ENCODE measurements at places on chromosomes 16 and 17. TPM values are rescaled to one million over a fixed set of nuclear protein-coding genes. Genes with fewer than 3 reads are reported as not detected.

The MT1G gene
- total RNA-seq: not detected

- no peak for DNase-seq
Measured at GRCh38 chr16:66227766-66228530, 138.5 kb upstream of the CDH5 start.

DNA sequence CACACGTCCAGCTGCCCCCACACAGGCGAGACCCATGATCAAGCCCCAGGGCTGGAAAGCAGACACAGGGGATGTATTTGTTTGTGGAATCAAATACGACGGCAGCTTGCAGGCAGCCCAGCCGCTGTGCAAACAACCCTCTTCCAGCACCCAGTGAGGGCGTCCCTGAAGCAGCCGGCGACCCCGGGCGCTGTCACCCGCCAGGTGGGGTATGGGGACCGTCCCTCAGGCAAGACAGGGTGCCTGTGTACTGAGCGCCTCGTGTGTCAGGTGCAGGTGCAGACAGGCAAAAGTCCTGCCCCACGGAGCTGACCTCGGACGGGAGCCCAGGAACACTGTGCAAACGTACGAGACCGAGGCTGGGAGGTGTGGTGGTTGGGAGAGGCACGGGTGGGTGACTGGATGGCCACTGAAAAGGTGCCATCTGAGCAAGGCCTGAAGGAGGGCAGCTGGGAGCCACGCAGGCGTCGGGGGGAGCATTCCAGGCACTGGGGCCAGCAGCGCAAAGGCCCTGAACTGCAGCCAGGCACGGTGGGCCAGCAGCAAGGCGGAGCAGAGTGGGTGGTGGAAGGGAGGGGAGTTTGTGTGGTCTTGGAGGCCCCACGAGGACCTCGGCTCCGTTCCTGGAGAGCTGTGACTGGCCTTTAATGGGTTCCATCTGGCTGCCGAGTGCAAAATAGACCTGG is 48.5 kb downstream of the CBFA2T3 start:
- no peak for DNase-seq

DNA sequence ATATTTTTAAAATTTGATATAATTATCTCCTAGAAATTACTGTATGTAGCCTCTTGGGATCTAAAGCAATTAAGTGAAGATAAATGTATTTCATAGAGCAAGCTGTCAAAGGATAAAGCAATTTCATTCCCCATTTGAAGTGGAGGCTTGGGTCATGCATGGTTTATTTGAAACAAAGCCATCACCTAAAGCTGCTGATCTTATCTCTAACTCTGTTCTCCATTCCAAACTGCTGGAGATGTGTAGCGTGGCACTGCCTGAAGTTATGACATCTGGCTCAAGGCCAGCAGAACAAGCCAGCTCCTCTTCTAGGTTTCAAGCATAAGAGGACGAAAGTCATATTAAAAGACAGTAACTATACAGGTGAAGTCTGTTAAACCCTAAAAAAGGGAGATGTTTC is 83.9 kb downstream of the HIC1 start:
- DNase-seq: no peak

- DNase-seq: no peak
Measured at GRCh38 chr16:89054261-89054661, 39.4 kb upstream of the ACSF3 start.

- DNase-seq: no peak
Measured at GRCh38 chr17:44097110-44097958, 26.1 kb downstream of the HDAC5 start.

The CMTM1 gene
- total RNA-seq: 2.9 TPM

The CD300E gene
- total RNA-seq: not detected

GRCh38 chr16:81385031-81385756 is 59.4 kb upstream of the CMIP start:
- DNase-seq: peak; percentile 85

The SEPTIN12 gene
- total RNA-seq: not detected

DNA sequence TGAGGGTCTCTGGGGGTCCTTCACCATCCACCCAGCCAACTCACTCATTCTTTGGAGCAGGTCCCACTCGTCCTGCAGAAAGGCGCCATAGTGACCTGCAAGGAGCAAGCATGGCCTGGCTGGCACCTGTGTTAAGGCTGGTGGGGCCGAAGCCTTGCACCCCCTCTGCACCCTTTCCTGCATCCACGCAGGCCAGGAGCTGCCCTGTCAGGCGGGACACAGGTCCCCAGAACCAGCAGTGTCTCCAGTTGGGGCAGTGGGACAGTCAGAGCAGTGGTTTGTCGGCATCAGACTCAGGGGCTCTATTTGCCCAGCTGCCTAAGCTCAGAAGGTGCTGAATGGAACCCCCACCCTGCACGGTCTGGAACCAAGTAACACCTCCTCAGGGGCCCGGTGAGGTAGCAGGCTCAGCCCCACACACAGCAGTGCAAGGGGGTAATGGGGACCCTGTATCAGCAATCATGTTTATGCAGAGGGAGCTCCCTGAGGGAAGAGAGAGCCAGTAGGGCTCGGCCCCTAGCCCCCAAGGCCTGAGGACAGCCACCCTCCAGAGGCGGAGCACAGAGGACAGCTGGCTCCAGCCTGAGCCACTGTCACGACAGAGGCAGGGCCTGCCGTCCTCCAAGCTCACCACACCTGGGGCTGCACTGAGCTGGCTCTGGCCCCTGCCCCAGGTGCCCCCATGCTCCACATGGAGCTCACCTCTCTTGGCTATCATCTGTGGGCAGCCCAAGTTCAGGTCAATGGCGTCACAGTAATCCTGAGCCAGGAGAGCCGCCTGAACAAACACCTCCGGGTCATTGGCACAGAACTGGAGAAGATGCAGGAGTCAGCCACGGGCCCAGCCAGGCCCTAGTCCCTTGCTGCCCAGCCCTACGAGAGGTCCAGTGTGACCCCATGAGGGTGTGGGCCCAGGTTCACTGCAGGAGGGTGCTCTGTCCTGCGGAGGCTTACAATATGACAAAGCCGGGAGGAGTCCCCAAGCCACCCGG is 1.9 kb downstream of the DUS1L start:
- no peak for DNase-seq

DNA sequence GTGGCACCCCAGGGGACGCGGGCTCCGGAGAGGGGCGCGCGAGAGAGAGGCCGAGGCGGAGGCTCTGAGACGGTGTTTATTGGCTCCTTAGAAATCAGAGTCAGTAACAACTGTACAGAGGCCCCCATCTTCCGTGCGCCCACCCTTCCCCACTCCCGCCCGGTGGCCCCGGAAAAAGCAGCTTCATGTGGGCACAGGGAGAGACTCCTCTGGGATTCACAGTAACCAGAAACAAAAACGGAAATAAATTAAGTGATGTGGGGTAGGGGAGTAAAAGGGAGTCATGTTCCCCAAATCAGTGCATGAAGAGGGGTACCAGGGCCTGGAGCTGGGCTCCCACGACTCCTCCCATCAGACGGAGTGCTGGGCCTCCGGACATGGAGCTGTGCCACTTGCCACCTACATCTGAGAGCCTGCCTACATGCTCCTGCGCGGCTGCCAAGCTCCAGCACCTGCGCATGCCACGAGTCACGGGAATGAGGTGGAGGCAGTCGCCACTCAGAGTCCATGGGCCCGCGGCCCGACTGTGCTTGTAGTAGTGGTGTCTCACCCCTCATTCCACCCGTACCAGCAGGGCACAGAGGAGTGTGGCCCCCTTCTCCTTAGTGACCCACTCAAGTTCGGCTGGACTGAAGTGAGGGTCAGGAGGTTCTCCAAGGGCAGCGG is 543 bp upstream of the GPS2 start:
- DNase-seq: no peak

The PIK3R5 gene
- not detected for total RNA-seq

- DNase-seq: peak; percentile 80
Measured at GRCh38 chr17:17416007-17416399, 60.8 kb upstream of the MED9 start.

The KRT16 gene
- 0.63 TPM for total RNA-seq

GRCh38 chr17:56598466-56598865 is 5.0 kb downstream of the NOG start:
- DNase-seq: no peak

- no peak for DNase-seq
Measured at GRCh38 chr16:10077861-10078260, 104.4 kb downstream of the GRIN2A start.

DNA sequence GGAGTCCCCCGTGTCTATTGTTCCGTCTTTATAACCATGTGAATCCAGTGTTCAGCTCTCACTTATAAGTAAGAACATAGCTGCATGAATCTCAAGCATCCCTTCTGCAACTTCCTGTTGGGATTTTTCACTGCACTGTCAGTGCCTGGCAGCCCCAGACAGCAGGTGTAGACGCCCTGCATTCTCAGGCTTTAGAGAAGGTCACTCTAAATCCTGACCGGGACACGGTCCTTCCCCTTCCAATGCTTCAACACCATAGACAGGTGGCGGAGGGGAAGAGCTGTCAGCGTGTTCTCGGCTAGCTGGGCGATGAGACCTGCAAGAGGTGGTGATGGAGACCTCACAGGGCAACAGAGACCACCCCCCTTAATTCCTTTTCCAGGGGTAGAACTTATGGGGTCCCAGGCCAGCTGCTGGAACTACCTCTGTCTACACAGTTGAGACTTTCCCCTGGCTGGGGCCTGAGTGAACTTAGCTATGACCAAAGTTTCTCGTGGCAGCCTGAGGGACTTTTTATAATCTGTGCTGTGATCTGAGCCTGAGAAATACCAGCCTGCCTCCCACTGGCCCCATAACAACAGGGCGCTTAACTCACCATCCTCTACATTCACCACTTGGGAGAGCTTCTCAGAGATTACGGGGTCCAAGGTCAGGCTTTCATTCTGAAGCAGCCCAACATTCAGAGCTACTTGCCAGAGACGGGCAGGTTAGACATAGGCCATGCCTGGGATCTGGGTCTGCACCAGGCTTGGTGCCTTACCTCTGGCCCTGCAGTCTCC is 143.2 kb upstream of the TNRC6C start:
- no peak for DNase-seq

DNA sequence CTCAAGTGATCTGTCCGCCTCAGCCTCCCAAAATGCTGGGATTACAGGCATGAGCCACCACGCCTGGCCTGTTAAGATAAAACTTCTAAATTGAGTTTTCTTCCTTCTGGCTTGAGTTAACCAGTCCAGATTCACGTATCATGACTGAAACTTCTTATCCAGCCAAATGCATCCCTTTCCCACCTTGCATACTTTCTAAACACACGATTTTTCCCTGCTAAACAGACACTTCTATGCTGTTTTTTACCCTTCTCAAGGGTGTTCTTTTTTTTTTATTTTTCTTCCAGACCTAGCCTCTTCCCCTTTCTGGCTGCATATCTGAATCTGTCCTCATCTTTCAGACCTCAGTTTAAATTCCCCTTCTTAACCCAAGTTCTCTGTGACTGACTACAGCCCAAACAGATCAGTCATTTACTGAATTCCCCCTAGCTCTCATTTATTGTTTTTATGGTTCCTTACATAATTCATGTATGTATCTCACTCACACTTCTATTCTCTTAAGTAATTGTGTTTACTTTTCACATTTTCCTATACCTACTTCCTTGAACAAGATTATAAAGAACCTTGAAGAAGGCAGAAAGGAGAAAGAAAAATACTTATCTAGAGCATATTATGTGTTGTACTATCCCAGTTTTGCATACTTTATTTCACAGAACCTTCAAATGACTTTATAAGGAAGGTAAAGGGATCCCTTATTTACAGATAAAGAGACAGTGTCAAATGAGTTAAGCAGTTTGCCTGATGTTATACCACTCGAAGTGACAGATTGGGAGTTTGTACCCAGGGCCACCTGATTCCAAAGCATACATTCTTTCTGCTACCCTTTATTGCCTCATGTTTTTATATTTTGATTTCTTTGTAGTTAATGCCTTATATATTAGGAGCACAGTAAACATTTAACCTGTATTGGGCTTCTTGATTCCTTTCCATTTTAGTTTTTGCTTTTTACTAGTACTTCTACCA is 5.2 kb downstream of the EVI2B start:
- DNase-seq: no peak

The NEURL4 gene
- 14.4 TPM for total RNA-seq

DNA sequence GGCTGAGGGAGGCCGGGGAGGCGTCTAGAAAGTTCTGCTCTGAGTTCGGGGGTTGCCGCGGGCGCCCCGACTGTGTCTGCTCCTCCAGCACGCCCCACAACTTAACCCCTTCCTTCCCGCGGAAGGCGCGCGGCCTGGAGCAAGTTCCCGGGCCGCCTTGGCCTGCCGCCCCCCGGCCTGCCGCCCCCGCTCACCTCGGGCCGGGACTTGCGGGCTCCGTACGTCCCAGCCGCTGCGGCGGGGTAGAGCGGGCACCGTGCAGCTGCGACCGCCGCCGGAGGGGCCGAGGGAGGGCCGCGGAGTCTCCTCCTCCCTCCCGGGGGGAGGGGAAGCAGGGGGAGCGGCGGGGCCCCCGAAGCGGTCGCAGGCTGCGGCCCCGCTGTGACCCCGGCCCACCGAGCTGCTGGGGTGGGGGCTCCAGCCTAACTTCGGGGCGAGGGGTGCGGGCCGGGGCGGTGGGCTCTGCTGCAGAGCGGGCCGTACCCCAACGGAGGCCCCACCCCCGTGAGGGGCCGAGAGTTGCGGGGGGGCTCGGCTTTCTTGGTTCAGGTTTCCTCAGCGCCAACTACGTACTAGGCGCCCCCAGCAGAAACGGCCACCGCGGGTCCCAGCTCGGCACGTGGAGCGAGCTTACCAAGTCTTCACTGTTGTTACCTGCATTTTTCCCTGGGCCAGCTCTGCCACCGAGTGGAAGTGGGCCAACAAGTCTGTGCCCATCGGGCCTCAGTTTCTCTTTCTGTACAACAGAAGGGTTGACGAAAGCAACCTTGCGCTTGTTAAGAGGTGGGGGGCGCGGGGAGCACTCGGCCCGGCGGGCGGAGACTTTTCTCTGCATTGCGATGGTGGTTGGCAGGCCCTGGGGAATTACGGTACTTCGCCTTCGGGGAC is at the start of gene CCDC102A:
TSS of gene CCDC102A (minus strand) at position 266 of the 888 bp plus-strand sequence. CDS start 7,394 bp downstream, outside the sequence.
- DNase-seq: no peak

The PERCC1 gene
- total RNA-seq: not detected

DNA sequence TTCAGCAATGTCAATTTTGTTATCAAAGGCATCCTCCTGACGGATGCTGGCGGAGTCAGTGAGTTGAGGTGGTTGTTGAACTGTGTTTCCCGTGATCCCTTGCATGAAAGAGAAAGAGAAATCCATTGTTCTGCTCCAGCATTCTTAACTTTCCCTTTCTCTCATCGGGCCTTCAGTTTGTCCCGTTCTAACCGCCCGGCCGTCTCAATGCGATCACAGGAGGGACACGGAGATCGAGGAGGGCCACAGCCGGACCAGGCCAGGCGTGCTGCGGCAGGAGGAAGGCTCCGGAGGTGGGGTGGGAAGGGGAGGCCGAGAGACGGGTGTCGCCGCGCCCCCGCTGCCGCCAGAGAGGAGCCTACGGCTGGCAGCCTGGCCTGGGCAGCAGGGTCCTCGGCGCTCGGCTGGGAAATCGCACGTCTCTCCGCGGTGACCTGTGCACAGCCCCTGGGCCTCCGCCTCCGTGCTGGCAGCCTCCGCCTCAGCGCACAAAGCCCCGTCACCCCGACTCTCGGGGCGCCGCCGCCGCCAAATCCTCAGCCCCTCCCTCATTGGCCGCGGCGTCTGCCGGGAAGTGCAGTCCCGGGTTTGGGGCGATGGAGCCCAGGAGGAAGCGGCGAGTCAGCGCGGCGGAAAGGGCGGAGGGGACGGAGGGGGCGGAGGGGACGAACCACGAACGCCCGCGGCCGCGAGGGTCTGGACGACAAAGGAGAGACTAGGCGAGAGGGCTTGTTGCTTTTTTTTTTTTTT is 38.1 kb downstream of the SOST start:
- no peak for DNase-seq

GRCh38 chr16:73217654-73218053 is 169.7 kb upstream of the ZFHX3 start:
- DNase-seq: no peak

The PABPN1L gene
- total RNA-seq: not detected

All from pulmonary artery endothelial cell (primary cell).